OCI-LY7 (cell line): ENCODE measurements at places on chromosomes 5 and 9.
A peak's percentile ranks its signal among the peaks of the same experiment; 100 is the strongest.

DNA sequence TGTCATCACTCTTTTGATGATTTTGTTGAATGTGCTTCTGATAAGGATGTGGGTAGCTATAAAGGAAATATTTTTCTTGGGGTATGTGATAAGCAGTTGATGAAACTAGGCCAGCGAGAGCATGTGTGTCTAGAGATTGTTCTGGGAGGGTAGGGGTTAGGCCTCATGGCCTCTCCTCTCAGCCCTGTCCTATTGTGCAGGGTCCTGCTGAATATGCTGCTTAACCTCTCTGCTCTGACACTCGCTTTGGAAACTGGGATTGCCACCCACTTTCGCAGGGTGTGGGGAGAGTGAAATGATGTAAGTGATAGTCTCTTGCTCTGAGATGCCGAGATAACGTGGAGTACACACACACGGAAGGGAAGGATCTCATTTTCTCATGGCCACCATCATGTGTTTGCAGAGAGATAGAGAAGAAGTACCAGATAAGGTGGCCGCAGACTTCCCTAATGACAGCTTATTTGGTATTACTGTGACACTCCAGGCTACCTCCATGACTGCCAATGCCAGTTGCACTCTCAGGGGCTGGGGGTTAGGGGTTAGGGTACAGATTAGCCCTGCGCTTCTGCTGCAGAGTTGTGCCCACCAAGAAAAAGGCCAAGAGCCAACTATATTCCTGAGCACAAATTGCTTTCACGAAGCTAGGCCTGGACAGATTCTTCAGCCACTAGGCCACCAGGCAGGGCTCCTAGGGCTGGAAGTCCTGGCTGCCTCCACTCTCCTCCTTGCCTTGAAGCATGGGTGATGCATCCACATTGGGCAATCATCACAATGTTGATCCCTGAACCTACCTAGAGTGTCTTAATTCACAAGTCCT lies 25.2 kb upstream of the TNFAIP8 start:
- no peak for DNase-seq

GRCh38 chr5:23330726-23331125 lies 176.7 kb upstream of the PRDM9 start:
- DNase-seq, result no peak

- DNase-seq, result peak; percentile 71
Measured at GRCh38 chr5:173790177-173790719, 97.9 kb upstream of the CPEB4 start.

DNA sequence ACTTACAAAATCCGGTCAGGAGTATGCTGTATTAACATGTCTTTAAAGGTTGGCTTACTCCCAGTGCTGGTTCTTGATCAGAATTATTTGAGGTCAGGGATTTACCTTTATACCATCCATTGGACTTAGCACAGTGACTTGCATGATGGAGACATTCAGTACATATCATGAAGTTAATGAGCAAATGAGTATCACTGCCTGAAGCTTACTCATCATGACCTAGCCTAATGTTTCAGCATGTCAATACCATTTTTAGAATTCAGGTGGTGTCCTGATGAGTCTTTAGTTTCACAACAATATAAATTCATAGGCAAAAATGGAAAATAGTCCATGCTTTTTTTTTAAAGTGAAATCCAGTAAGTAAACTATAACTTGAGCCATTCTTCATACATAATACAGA lies 226.0 kb upstream of the C9orf72 start:
- DNase-seq, result no peak

DNA sequence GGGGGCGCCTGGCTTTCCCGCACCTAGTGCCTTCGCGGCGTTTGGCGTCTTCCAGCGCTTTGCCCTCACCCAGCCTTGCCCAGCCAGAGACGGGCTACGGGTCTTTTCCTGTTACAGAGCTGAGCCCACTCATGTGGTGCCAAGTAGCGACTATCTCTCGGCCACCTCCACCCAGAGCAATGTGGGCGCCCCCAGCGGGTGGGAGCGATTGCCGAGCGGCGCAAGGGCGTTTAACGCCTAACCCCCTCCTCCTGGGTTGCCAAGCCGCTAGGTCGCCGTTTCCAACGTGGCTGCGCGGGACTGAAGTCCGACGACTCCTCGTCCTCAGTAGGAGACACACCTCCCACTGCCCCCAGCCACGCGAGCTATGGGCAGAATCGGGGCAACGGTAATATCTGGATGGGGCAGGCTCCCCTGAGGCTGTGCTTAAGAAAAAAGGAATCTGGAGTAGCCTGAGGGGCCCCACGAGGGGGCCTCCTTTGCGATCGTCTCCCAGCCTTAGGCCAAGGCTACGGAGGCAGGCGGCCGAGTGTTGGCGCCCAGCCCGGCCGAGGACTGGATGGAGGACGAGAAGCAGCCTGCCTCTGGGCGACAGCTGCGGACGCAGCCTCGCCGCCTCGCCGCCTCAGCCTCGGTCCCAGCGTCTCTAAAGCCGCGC lies 5.8 kb downstream of the TLX3 start:
- no peak for DNase-seq

- DNase-seq, result no peak
Measured at GRCh38 chr9:74016004-74016403, 481.1 kb upstream of the RORB start.

DNA sequence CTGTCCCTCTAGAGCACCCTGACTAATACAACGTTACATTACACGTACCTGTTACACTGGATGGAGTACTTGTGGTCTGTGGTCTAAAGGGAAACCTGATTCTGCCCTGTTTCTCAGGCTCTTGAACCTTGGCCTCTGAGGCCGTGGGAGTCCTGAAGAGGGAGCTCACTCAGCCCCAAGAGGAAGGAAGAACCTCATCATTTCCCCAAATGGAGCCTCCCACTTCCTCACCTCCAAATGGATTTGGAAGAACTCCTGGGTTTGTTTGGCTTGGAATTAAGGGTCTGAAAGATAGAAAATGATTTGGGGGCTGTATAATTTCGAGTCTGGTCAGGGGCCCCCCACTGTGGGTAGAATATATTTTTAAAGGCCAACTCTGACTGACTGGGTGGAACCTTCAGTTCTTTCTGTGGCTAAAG lies 200.2 kb downstream of the SEMA6A start:
- DNase-seq, result no peak

DNA sequence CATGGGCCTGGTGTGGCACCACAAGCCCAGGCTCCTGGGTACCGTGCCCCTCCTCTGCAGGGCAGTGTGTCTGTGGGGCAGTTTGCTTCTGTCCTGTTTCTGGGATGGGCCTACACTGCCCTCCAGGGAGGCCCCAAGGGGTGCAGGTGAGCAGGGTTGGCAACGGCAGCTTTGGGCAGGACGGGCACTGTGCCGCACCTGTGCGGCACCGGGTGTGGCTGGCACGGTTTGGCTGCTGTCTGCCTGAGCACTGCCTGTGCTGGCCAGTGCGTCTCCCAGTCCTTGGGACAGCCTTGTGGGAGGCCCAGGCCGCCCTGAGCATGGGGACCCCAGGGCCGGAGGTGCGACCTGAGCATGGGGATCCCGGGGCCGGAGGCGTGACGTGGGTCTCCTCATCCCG lies 37.2 kb downstream of the RXRA start:
- no peak for DNase-seq

DNA sequence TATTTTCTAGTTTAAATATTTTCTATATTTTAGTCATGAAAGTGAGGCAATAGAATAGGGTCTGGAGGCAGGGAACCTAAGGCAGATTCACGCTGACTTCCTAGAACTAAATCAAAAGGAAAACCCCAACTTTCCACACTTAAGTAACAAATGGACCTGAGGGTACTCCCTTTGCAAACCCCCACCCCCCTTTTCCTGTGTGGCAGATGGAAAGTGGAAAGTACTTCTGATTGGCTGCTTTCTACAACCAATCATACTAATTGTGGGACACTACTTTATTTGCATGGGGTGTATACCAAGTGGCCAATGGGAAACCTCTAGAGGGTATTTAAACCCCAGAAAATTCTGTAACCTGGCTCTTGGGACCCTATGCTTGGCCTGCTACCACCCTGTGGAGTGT lies 4.8 kb upstream of the CENPH start:
- no peak for DNase-seq
